Spleen (tissue), 13 donors: ENCODE measurements at places on chromosomes 2 and 18.

GRCh38 chr18:26133652-26134051 is at the start of gene PSMA8:
Gene PSMA8 (plus strand): TSS chr18:26133869. CDS start chr18:26133966, 97 bp downstream.
- DNase-seq: peak; percentile 86

DNA sequence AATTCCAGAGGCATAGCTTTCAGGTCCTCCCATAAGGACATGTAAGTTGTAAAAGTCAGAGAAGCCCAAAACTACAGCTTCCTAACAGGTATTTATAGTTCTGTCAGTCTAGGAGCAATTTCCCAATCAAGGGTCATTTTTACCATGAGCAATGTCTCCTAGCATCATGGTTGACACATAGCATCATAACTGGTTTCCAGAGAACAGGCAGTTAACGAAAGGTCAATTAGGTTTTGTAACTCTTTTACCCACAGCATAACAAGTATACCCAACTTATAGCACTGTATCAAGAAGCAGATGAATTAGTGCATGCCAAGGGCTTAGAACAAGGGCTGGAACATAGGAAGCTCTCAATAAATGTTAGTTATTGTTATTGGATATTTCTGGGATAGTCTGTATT is 110.1 kb downstream of the MREG start:
- no peak for DNase-seq

DNA sequence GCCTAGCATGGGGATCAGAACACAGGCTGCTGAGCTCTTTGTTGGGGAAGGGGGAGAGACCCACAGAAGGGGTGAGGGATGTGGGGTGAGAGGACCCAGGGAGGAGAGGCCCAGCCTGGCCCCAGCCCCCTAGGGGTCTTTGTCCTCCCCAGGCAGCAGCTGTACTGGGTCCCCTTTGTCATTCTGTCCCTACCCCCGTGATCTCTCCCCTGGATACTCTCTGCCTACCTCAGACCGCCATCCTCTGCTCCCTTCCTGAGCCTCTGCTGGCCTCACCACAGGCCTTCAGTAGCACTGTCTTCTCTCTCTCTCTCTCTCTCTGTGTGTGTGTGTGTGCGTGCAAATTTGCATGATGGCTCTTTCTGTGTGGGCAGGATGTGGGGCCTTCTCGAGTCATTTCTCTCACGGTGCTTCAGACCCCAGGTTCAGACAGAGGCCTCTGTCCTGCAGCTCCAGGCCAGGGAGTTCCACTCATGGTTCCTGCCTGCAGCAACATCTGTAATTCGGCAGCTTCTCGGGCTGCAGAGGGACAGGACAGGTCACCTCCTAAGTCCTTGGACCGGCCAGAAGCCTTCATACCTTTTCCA is 1.4 kb downstream of the PSD4 start:
- peak; percentile 86 for DNase-seq

GRCh38 chr18:3903337-3903736 is 453.4 kb downstream of the TGIF1 start:
- no peak for DNase-seq

DNA sequence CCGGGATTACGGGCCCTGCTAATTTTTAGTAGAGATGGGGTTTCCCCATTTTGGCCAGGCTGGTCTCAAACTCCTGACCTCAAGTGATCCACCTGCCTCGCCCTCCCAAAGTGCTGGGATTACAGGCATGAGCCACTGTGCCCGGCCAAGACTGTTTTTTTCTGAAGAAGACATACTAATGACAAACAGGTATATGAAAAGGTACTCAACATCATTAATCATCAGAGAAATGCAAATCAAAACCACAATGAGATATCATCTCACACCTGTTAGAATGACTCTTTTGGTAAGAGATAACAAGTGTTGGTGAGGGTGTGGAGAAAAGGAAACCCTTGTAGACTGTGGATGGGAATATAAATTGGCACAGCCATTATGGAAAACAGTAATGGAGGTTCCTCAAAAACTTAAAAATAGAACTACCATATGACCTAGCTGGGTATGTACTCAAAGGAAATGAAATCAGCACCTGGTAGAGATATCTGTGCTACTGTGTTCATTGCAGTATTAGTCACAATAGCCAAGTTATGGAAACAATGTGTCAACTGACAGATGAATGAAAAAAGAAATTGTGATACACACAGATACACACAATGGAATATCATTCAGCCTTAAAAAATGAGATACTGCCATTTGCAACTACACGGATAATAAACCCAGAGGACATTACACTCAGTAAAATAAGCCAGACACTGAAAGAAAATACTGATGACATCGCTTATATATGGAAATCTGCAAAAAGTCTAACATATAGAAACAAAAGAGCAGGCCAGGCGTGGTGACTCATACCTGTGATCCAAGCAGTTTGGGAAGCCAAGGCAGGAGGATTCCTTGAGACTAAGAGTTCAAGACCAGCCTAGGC is 20.8 kb downstream of the SOS1 start:
- DNase-seq: no peak

- no peak for DNase-seq
Observed at GRCh38 chr2:38178556-38179419, 102.8 kb upstream of the CYP1B1 start.

DNA sequence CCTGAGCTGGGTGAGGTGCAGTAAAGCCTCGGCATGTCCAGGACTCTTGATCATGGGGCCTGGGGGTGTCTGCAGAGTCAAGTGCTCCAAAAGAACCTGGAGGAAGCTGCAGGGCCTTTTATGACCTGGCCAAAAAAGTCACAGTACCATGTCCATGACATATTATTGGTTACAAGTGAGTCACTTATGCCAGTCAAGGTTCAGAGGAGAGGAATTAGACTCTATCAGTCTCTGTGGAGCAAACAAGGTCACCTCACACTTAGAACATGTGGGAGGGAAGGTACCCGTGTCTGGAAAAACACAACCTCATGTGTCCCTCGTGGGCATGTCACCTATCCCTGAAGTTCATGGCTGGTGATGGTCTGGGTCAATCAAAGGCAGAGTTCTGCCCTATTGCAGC is 465.7 kb downstream of the FBXO15 start:
- DNase-seq: no peak

GRCh38 chr2:383178-383577 is 95.3 kb upstream of the ALKAL2 start:
- DNase-seq: no peak

GRCh38 chr2:137748533-137748932 is 215.7 kb upstream of the HNMT start:
- no peak for DNase-seq

DNA sequence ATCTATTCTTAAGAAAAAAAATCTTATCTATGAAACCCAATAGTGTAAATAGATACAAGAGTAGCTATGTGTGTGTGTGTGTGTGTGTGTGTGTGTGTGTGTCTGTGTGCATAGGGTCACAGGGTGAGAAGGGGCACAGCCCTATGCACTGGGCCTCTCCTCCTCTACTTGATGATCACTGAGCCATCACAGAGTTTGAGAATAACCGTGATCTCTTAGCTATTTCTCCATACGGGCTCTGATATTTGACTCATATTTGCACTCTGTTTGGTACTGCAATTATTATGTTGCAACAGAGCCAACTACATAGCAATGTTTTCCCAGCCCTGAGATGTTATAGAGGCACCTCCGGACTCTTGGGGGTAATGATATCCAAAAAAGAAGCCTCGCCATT is 28.8 kb upstream of the SLC40A1 start:
- no peak for DNase-seq

GRCh38 chr2:55590810-55591440 is 26.5 kb downstream of the PPP4R3B start:
- DNase-seq: no peak

GRCh38 chr2:44772131-44772530 is 169.4 kb upstream of the SIX3 start:
- DNase-seq: no peak

DNA sequence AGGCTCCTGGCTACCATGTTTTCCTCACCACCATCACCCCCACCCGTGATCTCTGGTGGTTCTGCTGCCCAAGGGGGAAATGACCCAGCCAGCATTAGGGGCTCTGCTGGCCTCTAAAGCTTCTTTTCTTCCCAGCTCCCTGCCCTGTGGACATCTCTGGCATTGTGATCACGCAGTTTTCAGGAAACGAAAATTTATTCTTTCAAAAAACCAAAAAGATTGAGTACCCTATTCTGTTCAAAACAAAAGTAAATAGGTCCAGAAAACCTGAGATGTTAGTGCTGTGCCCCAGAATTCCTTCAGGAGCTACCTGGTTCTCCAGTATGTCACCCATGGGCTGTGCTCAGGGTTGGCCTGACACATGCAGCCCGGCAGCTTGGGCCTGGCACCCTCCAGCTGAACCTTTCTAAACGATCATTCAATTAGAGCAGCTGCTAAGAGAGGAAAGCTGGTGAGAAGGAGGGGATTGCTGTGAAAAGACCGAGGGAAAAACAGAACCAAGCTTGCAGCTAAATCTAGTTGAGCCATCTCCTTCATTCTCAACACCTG is 157.5 kb downstream of the MGAT5 start:
- DNase-seq: no peak

- DNase-seq: no peak
Observed at GRCh38 chr2:211860224-211860623, 678.4 kb downstream of the ERBB4 start.

DNA sequence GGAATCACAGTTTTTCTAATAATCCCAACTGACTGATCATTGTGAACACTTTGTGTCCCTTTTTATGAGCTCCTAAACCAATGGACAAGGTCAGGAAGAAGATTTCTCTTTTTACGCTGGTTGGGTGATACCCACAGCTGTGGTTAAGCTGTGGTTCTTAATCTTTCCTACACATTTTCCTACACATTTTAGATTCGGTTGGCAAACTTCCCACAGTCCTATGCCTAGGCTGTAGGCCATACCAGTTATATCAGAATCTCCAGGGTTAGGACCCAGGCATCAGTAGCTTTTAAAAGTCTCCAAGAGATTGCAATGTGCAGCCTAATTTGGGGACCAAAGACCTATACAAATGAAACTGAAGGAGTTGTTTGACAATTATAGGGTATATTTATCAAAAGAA is 203.0 kb downstream of the SP3 start:
- DNase-seq: no peak
